Sciatic nerve (tissue), 2 donors: ENCODE measurements at places on chromosomes 16 and 17. TPM values are rescaled to one million over a fixed set of nuclear protein-coding genes. Genes with fewer than 3 reads are reported as not detected.

- DNase-seq = no peak
These were observed 10.0 kb upstream of the CYTH1 start for GRCh38 chr17:78791840-78792709.

GRCh38 chr17:56119936-56120335 lies 33.3 kb upstream of the ANKFN1 start:
- no peak for DNase-seq

- no peak for DNase-seq
These were observed 21.0 kb upstream of the CACNG4 start for GRCh38 chr17:66943484-66943883.

- DNase-seq = no peak
These were observed 11.2 kb downstream of the SLC16A3 start for GRCh38 chr17:82239926-82240505.

DNA sequence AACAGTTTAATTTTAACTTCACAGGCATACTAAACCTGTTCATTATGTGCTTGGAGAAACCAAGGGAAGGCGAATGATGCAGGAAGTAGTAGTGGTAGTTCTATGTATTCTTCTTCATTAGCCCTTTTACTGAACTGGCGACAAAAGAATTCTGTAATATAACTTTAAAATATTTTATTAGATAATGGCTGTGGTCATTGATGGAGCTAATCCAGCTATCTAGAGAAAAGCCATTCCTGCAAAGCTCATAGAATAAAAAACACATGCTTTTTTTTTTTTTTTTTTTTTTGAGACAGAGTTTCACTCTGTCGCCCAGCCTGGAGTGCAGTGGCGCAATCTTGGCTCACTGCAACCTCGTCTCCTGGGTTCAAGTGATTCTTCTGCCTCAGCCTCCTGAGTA lies 23.5 kb downstream of the TANC2 start:
- no peak for DNase-seq

DNA sequence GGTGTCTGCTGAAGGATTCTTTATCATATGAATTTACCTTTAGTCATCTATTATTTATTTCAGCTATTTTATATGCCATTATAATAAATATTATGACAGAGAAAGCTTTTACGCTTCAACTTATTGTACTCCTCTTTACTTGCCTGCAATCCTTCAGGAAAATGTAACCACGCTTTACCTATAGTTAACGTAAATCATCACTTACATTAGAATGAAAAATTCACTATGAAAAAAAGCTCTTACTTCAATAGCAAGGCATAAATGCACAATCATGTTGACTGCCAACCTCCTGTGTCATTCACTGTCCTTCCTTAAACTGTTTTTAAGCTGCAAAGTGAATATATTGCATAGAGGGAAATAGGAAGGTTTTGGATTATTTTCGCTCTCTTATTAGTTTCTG lies 277.9 kb downstream of the WWOX start:
- DNase-seq = no peak

DNA sequence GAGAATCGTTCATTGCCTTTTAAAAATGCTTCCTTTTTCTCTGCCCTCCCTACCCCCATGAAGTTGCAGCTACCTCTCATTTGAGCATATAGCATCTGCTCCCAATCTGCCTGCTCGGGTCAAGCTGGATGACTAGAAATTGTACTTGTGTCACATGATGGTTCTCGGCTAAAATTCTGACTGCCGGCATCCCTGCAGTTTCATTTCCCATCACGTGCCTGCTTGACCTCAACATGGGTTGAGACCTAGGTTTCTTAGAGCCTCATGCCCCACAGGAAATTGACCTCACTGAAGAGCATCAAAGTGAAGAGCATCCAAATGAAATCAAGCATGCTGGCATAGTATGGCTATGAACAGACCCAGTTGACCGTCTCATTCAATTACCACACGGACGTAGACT lies 581.6 kb upstream of the PSMD7 start:
- DNase-seq = no peak

DNA sequence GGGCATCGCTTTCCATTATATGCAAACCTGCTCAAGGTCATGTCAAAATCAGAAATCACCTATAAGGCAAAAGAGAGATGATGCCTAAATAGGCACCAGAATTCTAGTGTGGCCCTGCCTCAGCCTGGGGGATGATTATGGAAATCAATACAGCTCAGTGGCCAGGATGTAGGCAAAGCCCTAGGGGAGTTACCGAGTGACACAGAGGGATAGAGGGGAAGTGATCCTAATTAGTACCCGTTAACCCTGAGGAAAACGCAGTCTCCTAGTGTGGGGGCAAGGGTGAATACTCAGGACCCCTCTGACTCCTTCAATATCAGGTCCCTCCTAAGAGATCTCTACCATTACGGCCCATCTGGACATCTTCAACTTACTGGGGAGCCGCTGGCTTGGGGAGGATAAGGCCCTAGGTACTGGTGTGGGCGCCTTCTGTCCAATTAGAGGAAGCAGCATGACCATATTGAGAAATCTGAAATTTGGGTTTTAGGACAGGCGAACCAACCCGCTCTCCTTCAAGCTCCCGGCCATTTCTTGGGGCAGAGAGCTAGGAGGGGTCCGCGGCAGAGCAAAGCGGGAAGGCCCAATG lies 725 bp downstream of the NT5C3B start:
- DNase-seq = no peak

GRCh38 chr17:75557075-75557851 lies 30.3 kb upstream of the MYO15B start:
- no peak for DNase-seq

DNA sequence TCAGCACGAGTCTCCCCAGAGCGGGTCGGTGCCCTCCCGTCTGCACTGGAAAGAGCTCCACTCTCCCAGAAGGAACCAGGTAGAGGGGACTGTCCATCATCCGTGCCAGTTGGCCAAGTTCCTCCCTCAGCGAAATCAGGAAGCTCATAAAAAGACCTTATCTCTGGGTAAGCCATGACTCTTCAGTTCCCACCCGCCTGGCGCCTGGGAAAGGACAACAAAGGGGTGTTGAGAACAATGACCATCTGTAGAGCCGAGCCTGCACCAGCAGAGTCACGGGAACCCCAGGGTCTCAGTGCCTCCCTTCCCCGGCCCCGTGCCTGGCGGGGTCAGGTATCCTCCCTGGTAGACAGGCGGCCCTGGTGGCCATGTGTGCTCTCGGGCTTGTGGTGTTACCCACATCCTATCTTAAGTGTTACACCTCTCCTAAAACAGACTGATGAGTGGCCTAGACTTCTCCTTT lies 190.7 kb downstream of the AXIN2 start:
- no peak for DNase-seq

DNA sequence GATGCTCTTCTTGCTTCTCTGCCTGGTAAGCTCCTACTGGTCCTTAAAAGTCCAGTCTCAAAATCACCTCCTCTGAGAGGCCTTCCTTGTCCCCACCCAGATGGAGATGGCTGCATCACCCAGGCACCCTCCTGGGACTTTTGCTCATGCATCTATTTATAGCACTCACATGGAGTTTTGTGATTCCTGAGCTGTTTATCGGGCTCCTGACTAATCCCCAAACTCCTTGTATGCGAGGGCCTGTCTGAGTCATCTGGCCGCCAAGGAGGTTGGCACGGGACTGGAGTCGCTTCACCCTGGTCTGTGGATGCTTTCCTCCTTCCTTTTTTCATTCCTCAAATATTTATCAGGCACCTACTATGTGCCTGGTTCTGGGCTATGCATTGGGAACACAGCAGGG lies 2.3 kb upstream of the MAP2K3 start:
- DNase-seq = no peak

GRCh38 chr17:34584805-34585416 lies 5.5 kb downstream of the TMEM132E start:
- DNase-seq = no peak

GRCh38 chr17:61770752-61771533 lies 92.4 kb downstream of the BRIP1 start:
- no peak for DNase-seq

DNA sequence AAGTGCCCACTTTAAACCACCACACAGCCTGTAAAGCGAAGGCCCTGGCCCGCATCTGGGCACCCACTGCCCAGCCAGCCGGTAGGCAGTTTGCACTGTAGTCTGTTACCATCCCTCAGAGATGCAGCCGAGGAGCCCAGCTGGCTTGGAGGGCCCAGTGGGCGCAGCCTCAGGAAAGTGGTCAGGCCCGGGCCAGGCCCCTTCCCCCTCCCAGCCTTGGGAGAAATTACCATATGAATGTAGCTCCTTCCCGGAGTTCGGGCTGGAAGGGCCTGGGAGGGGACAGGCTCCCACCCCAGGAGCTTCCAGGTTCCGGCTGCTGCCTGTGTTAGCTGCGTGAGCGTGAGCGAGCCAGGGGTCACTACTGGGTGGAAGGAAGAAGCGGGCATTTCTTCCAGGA lies 325.4 kb downstream of the SEC14L1 start:
- peak; percentile 65 for DNase-seq

Gene KCNH6
- not detected for total RNA-seq

Gene SKAP1
- 7.4 TPM for total RNA-seq

Gene CD300LB
- 1.2 TPM for total RNA-seq

Gene KRTAP4-4
- total RNA-seq = not detected

Gene GAS7
- 431 TPM for total RNA-seq

Gene PLD2
- 47.0 TPM for total RNA-seq

Gene CYBA
- total RNA-seq = 87.4 TPM

Gene C17orf78
- total RNA-seq = not detected

Gene SUPT4H1
- total RNA-seq = 62.2 TPM

Gene ODAD4
- total RNA-seq = 2.9 TPM
